Mucosa of gallbladder (tissue), 1 donor: ENCODE measurements at places on chromosomes 2 and 18. TPM values are rescaled to one million over a fixed set of nuclear protein-coding genes. Genes with fewer than 3 reads are reported as not detected.

AOX1 gene
- total RNA-seq: 119 TPM

CNTNAP5 gene
- 31.7 TPM for total RNA-seq

CENPA gene
- total RNA-seq: 1.3 TPM

CRACDL gene
- total RNA-seq: 18.4 TPM

RAPH1 gene
- 51.6 TPM for total RNA-seq

SKA1 gene
- total RNA-seq: 0.55 TPM

ZNF892 gene
- 7.8 TPM for total RNA-seq

DYNAP gene
- total RNA-seq: not detected

C2orf80 gene
- not detected for total RNA-seq

MEP1B gene
- 0.78 TPM for total RNA-seq

TMEM247 gene
- not detected for total RNA-seq

KCNF1 gene
- total RNA-seq: 0.63 TPM

HSBP1L1 gene
- total RNA-seq: 21.4 TPM

RBKS gene
- 3.9 TPM for total RNA-seq

IL36G gene
- total RNA-seq: not detected
